Stimulated activated naive CD4-positive, alpha-beta T cell treated with Interleukin-2 at 50 U/mL for 16 hours (primary cell): ENCODE measurements at places on chromosomes 5 and 9.
A peak's percentile ranks its signal among the peaks of the same experiment; 100 is the strongest.

DNA sequence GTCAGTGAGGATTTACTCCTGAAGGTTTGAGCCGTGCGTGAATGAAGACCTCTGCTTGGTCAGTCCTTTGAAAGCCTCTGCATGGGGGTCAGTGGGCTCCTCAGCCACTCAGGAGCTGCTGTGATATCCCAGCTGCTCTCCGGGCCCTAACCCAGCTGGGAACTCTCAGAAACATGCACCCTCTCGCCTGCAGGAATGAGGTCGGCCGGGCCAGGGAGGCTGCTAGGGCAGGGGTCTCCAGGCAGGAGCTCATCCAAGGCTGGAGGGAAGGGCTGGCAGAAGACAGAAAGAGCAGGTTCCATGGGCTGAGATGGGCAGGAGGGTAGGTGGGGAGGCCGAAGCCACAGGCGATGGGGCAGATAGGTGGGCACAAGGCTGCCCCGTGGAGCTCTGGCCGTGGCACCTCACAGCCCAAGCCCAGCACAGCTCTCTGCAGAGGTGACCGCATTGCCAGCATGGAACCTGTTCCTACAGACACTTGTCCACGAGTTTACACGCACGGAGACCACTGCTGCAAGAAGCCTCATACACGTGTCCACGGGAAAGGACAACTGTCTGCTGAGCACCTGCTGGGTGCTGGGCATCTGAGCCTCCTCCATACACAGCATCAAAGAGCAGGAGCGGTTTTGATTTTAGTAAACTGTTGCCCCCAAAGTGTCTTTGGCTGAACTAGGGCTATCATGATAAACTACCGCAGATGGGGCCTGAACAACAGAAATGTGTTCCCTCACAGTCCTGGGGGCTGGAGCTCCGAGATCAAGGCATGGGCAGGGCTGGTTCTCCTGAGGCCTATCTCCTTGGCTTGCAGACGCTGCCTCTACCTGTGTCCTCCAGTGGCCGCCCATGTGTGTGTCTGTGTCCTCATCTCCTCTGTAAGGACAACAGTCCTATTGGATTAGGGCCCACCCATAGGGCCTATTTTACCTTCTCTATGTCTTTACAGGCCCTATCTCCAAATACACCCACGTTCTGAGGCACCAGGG lies 85.2 kb upstream of the ADAMTS2 start:
- no peak for DNase-seq

DNA sequence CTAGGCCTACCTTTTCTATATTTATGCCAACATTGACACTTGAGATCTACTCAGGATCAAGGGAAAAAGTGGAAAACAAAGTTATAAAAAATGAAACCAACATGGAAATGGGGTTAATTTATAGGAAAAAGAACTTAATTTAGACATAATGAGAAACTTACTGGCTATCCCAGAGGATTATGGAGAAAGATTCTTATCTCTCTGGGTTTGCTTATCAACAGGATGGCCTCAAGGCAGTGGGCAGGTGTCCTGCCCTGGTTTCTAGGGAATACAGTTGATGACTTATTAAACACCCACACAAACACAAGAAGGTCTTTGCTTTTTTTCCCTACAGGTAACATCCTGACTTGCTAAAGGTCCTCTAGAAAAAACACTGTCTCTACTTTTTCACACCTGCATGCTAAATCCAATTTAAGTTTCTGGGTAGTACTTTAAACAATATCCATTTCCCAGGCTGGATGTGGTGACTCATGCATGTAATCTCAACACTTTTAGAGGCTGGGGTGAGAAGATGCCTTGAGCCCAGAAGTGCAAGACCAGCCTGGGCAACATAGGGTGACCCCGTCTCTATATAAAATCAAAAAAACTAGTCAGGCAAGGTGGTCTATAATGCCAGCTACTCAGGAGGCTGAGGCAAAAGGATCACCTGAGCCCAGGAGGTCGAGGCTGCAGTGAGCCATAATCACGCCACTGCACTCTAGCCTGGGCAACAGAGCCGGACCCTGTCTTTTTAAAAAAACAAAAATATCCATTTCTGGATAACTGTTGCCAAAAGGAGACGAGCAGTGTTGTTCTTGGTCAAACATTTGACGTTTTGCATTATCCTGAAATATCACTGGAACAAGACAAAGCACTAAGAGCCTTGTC lies 6.6 kb upstream of the ZNF608 start:
- DNase-seq: no peak

- peak; percentile 8 for DNase-seq
These were observed 284.5 kb downstream of the NTRK2 start for GRCh38 chr9:84953797-84954705.

DNA sequence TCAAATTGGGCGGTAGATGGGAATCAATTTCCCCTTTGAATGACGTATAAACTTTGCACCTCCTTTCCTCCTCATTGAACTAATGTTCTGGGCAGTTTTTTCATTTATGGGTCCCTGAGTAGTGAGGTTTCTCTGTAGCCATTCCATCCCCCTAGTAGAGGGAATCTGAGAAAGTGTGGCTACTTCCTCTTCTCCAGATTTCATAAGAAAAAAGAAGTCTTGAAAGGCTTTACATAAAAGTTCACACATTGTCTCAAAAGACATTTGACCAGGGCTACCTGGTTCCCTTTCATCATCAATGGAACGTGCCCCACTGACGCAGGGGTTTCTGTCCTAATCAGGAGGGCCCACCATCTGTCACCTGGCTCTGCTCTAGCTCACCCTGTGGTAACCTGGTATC lies 57.3 kb downstream of the CTSL start:
- no peak for DNase-seq

GRCh38 chr5:116063950-116064349 lies 20.9 kb upstream of the COMMD10 start:
- DNase-seq: no peak

- no peak for DNase-seq
These were observed 17.7 kb downstream of the NINJ1 start for GRCh38 chr9:93116072-93116961.

DNA sequence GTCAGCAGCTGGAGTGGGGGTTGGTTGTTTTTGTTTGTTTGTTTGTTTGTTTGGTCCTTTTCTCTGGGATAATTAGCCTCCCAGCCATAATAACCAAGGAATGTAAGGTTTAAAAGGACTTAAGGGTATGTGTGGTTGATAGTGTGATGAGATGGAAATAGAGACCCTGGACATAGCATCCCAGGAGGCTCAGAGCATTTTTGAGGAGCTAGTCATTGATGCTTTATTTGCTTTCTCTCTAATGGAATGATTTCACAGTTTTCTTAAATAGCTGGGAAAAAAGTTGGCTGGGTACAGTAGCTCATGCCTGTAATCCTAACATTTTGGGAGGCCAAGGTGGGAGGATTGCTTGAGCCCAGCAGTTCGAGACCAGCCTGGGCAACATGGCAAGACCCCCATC lies 45.1 kb downstream of the TTC1 start:
- no peak for DNase-seq

DNA sequence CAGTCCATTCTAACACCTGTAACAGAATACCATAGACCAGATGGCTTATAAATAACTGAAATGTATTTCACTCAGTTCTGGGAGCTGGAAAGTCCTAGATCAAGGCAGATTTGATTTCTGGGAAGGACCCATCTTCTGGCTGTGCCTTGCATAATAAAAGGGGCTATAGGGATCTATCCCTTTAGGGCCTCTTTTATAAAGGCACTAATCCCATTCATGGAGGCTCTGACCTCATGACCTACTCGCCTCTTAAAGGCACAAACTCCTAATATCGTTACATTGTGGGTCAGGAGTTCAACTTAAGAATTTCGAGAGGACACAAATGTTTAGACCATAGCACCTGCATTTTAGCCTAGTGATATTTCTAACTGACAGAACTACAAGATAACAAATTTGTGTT lies 619.0 kb downstream of the CDH18 start:
- DNase-seq: no peak

GRCh38 chr9:120312031-120312430 lies 267.9 kb downstream of the CDK5RAP2 start:
- DNase-seq: no peak

- no peak for DNase-seq
These were observed 6.3 kb upstream of the FAF2 start for GRCh38 chr5:176441921-176442323.

GRCh38 chr9:135889564-135890189 lies 17.7 kb downstream of the CAMSAP1 start:
- no peak for DNase-seq

DNA sequence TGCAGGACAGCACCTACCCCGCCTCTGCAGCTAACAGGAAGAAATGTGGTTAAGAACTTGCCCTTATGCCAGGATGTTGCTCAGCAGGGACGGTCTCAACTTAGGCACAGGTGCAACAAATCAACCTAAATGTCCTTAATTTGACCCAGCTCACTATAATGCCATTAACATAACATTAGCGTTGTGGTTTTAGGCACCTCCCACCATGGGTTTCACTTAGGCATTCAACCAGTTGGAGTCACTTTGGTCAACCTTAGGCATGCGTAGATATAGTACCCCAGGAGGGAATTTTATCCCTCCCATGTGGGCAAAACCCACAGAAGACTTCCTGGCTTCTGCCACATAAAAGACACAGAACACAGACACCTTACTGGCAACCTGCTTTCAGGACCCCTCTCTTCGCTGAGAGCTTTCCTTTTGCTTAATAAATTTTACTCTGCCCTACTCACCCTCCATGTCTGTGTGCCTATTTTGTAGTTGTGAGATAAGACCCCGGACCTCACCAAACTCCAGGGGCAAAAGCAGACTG lies 8.7 kb upstream of the ERAP1 start:
- DNase-seq: peak; percentile 39

GRCh38 chr5:159550951-159551350 lies 220.7 kb upstream of the IL12B start:
- DNase-seq: no peak

- no peak for DNase-seq
These were observed 81.5 kb upstream of the C9orf72 start for GRCh38 chr9:27654629-27655285.

GRCh38 chr5:4130819-4131218 lies 535.2 kb downstream of the IRX1 start:
- DNase-seq: no peak

- no peak for DNase-seq
These were observed 17.3 kb downstream of the TRIM7 start for GRCh38 chr5:181187500-181188213.

DNA sequence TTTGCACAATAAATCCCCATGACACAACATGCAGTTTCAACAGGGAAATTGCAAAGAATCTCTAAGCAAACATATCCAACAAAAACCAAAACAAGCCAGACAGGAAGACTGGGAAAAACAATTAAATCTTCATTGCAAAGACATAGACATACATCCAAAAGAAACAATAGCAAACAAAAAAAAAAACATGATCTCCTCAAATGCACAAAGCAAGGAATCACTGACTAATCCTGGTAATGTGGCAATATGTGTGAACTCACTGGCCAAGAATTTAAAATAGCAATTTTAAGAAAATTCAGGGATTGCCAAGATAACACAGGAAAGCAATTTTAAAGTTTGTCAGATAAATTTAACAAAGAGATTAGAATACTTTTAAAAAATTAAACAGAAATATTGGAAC lies 520.1 kb upstream of the SMC2 start:
- no peak for DNase-seq

DNA sequence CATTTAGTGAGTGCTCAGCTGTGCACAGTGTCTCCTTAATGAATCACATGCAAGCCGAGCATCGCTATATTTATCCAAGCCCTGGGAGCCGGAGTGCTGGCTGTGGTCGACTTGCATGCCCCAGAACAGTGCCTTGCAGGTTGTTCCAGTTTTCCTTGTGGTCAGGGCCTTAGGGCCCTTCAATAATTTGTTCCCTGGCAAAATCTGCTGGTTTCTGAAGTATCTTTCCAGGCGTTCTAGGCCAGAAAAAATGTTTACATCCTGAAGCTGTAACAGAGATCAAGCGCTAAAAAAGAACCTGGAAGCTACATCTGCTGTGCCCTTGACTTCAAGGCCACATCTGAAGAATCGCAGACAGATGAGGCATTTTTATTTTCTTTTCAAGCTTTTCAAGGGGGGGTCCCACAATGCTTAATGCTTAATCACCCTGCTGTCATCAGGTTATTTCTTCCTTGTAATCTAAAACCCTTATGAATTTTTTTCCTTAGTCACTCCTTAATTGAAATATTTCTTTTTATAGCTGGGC lies 105.8 kb downstream of the DOCK2 start:
- DNase-seq: no peak

DNA sequence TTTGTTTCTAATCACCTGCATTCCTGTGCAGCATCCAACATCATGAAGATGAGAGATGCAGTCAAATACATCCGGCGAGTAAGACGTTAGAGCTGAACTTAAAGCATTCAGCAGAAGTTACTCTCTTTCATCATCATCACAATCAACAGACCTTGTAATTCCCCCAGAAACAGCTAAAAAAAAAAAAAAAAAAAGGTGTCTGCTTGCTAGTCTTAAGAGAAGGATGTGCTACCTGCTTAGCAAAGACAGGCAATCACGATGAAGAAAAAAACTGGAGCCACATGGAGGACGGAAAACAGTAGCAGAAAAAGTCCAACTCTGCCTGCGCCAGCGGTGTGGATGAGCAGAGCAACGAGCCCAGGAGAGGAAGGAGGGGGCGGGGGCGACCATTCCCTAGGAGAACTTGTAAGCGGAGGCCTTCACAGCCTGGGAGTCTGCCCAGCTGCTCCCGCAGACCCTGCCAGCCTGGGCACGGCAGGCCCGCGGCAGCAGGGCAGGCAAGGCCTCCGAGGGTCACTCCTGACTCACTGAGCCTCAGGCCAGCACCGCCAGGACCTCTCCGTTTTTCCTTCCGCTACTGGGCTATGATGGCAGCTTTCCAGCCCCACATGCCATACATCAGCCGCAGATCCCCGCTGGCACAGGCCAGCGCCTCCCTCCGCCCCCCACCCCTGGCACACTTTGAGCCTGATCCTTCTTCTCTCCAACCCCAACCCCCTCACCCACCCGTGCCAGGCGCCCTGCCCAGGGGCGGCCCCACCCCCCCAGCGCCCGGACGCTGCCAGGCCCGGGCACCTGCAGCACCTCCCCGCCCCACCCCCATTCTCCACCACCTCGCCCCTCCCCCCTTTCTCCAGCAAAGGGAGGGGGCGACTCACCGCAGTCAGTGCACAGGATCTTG lies 1.4 kb downstream of the NRG2 start:
- no peak for DNase-seq

DNA sequence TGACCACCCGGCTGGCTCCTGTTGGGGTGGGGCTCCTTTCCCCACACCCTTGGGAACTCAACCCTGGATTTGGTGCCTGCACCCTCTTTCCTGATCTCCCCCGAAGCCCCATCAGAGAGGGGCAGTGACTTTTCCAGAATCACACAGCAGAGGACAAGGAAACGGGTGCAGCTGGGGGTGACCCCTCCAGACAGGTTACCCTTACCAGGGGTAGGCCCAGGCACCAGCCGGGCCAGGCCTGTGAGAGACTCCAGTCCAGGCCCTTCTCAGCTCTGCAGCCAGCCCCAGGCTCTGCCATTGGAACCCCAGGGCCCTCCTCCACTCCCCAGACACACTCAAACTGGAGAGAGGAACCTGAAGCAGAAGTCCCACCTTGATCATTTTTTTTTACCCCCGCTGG lies 19.0 kb upstream of the PHYHD1 start:
- DNase-seq: no peak

- DNase-seq: no peak
These were observed 1055.9 kb downstream of the NR2F1-AS1 start for GRCh38 chr5:92525131-92525530.

GRCh38 chr5:96664669-96665068 lies 2.5 kb downstream of the CAST start:
- no peak for DNase-seq

GRCh38 chr5:169861934-169862333 lies 118.4 kb downstream of the INSYN2B start:
- no peak for DNase-seq
